Activated T-helper 1 cell treated with anti-CD3 and anti-CD28 coated beads, Interleukin-2, amount 50 U/mL, for 16 hours (primary cell): ENCODE measurements at places on chromosomes 7 and 10.
A peak's percentile ranks its signal among the peaks of the same experiment; 100 is the strongest.

DNA sequence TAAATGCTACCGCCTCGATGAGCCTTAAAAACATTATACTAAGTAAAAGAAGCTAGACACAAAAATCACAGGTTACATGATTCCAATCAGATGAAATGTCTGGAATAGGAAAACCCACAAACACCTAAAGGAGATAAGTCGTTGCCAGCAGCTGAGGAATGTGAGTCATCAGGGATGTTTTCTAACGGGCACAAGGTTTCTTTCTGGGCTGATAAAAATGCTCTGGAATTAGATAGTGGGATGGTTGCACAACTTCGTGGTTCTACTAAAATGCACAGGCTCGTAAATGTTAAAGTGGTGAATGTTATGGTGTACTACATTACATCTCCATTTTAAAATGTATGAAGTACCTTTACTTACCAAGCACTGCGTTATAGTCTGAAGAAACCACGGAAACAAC, 9.7 kb downstream of the ABLIM1 start:
- DNase-seq = no peak

- no peak for DNase-seq
Observed at GRCh38 chr10:128817636-128818035, 649.4 kb upstream of the MGMT start.

DNA sequence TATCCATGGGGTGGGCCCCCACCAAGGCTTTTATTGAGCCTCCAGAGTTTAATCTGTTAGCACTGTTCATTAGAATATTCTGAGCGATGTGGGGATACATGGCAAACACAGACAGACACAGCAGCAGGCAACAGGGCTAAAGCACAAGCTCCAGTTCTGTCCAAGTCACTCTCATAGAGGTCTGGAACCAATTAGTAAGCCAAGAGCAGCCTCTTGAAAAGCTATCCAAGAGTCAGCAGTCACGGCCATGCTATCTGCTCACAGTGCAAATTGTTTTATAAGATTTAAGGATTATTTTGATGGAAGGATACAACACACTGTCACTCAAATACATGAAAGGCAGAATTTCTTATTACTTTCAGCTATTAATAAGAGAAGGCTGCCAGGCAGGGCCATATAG, 86.4 kb upstream of the DGKB start:
- DNase-seq = no peak

- no peak for DNase-seq
Observed at GRCh38 chr7:104950754-104951153, 63.3 kb upstream of the KMT2E start.

GRCh38 chr7:18212758-18213157, 185.1 kb upstream of the PRPS1L1 start:
- no peak for DNase-seq

GRCh38 chr7:132580277-132580676, 4.0 kb upstream of the PLXNA4 start:
- DNase-seq = no peak

DNA sequence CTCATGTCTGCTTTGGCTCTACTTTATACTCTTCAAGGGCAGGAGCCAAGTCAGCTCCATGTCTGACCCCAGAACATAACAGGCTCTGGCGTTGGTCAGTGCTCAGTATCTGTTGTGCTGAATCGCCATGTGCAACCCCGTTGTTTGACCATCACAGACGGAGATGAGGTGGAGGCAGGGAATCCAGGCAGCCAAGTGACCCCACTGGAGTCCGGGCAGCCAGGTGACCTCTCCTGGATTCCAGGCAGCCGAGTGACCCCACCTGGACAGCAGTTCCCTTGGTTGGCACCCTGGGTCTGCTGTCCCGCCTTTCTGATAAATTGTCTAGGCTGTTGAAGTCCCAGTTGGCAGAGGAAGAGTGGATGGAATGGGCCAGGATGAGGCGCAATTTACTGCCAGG, 232.2 kb downstream of the TCERG1L start:
- no peak for DNase-seq

- DNase-seq = no peak
Observed at GRCh38 chr10:30747633-30748032, 118.1 kb upstream of the LYZL2 start.

DNA sequence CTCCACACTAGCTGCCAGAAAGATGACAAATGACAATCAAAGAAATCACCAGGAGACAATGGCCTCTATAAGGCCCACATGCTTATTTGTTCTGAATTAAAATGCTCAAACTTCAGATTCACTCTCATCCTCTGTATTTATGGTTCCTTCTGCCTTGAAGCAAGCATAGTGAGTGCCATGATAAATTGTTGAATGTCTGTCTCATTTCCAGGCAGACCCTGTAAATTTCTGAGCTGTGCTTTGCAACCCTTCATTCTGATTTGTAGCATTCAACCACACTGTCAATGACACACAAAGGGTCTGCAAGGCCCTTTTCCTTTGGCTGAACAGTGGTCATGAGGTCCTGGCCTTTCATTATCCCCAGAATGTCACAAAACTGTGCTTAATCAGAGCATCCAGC, 506.6 kb upstream of the GHITM start:
- DNase-seq = no peak

GRCh38 chr10:14593806-14594205, 180.9 kb downstream of the FAM107B start:
- DNase-seq = no peak

GRCh38 chr10:8242295-8242872, 187.9 kb downstream of the GATA3 start:
- DNase-seq = no peak

- no peak for DNase-seq
Observed at GRCh38 chr10:101770331-101771215, 5.3 kb downstream of the FGF8 start.

GRCh38 chr10:8921568-8921967, 867.1 kb downstream of the GATA3 start:
- no peak for DNase-seq

DNA sequence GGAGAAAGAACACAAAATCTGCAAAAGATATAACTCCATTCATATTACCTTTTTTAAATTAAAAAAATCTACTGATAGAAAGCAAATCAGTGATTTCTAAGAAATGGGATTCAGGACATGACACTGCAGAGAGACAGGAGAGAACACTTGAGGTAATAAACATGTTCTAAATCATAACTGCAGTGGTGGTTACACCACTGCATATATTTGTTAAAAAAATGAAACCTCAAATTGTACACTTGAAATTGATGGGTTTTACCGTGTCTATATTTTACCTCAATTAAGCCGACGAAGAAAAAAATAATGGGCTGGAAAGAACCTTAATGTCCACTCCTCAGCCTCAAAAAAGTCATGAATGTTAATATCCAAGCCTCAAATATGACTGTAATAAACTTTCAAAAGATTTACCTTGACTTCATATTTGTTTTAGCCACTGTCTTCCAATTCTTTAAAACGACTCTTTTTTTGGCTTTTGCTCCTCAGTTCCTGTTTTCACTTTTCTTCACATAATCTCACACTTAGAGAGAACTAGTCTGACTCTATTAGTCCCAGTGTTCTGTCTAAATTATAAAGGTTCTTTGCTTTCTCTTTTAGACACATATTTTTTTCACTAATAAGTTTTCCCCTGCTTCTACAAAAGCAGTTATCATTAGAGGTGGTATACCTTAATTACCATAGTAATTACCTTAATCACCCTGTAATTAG, 502.4 kb downstream of the GRM8 start:
- no peak for DNase-seq

DNA sequence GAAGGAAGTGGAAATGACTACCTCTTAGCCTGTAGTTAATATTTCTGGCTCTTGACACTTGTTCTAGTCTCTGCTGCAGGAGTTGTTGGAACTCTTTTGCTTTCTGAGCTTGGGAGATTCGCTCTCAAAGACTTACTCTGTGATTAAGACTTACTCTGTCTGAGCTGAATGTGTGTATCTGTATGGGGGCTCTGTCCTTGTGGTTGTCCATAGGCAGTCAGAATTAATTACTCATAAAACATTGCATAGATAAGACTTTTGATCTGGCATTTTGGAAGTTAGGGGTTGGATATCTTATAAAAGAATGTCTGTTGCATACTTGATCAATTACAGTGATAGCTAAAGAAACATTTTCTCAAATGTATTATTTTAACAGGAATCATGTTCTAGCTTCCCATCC, 199.2 kb upstream of the KIAA1217 start:
- DNase-seq = no peak

GRCh38 chr7:140478246-140479061, 851 bp downstream of the MKRN1 start:
- DNase-seq = peak; percentile 22

DNA sequence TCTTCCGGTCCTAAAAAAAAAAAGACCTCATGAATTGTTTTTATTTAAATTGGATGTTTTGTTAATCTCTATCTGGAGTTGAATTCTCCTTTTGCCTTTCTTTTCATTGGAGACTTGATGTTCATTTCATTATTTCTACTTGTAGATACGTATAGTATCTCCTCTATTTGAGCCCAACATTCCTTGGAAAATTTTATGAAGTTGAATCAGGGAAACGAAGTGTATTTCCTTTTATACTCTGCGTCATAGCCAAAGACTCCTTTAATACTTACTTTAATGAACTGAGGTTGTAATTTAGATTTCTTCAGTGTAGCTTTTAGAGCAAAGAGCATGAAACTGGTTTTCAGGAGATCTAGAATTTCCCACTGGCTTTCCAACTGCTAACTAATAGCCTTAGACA, 132.4 kb downstream of the KIAA1217 start:
- DNase-seq = no peak

GRCh38 chr7:143419880-143420279, 11.2 kb upstream of the EPHA1 start:
- DNase-seq = no peak

DNA sequence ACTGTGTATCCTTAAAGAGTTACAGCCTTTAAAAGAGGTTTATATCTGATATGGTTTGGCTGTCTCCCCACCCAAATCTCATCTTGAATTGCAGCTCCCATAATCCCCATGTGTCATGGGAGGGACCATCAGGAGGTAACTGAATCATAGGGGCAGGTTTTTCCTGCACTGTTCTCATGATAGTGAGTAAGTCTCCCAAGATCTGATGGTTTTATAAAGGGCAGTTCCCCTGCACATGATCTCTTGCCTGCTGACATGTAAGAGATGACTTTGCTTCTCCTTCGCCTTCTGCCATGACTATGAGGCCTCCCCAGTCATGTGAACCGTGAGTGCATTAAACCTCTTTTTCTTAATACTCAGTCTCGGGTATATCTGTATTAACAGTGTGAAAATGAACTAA, 9.7 kb downstream of the RTKN2 start:
- no peak for DNase-seq

GRCh38 chr7:137996386-137996851, 5.5 kb downstream of the CREB3L2 start:
- no peak for DNase-seq

- DNase-seq = no peak
Observed at GRCh38 chr10:55629793-55630490, 731.1 kb downstream of the ZWINT start.

DNA sequence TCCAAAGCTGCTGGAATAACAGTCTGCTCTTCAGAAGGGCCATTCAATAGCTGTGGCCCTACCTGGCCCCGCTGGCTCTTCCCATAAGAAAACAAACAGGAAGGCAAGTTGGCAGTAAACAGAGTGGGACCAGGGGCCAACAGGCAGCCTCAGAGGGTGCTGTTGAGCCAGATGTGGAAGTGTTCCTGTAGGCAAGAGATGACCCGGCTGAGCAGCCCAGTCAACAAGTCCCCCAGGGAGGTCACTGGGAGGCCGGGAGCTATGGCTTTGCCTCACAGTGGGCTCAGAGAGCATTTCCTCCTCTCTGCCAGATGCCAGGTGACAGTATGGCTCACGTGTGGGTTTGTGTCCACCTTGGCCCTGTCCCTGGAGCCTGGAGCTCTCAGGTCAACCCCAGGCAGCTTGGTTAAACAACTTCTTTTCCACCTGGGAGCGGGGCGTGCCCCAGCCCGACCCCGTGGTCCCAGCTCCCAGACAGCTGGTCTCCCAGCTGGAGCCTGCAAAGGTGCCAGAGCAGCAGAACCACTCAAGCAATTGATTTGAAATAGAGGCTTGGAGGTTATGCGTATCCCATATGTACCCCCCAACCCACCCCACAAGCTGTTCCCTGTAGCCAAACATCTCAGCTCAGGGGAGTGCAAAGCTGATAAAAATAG, 33.8 kb upstream of the LOXL4 start:
- DNase-seq = no peak

- DNase-seq = no peak
Observed at GRCh38 chr10:121935702-121936101, 7.9 kb upstream of the ATE1 start.

DNA sequence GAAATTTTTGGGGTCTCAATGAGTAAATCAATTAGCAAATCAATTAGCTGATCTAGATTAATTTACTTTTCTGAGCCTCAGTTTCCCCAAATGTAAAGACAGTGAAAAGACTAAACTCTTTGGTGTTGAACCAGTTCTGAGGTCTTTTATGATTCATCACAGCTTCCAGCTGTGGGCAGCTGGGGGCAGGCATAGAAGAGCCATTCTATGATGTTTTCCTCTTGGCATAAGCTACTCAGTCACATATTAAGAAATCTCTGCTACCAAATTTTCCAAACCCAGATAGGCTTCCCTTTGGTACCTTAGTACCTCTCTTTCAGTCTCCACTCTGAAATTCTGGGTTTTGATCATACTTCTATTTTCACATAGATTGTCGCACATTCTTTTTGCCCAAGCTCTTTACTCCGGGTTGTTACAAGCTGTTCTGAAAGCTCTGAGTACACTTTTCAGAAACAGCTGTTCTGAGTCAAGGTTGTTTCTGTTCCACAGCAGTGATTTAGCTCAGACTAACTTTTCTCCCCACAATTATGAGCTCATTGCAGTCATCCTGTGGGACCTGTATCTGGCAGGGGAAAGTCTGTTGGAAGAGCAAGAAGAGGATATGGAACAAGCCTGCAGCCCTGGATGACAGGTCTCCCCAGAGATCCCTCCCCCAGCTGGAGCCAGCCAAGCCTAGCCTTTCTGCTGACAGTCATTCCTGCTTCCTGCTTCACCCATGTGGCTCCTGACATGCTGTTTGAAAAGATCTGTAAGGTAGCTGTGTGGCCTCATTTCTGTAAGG, 599.6 kb upstream of the GHITM start:
- no peak for DNase-seq

DNA sequence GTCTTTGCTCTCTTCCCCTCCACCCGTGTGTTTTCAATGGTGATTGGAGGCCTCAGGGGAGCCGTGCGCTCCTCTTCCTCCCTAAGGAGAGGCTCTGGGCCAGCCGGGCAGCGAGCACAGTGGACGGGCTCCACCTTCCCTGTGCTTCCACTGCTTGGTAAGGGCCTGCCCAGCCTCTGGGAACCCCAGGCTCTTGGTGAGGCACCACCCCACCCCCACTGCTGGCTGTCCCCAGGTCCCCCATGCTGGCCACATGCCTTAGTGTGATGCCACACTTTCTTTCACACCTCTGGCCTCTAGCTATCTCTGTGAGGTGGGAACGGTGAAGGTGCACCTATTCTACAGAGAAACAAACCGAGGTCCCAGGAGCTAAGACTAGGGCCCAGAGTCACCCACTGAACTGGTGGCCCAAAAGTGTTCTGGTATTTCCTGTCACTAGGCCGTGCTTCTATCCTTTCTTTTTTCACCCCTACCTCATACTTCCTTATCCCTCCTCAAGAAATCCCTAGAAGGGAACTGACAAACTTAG, 53.3 kb downstream of the UNC5B start:
- no peak for DNase-seq
